ENCODE measurements at places on chromosomes 5 and 9.

- DNase-seq, result no peak
Observed at GRCh38 chr5:179241764-179242370, 103.4 kb downstream of the ADAMTS2 start.

GRCh38 chr5:59356813-59357380 is 536.6 kb downstream of the PDE4D start:
- no peak for DNase-seq

GRCh38 chr5:133698259-133698554 is 85.9 kb upstream of the FSTL4 start:
- no peak for DNase-seq

DNA sequence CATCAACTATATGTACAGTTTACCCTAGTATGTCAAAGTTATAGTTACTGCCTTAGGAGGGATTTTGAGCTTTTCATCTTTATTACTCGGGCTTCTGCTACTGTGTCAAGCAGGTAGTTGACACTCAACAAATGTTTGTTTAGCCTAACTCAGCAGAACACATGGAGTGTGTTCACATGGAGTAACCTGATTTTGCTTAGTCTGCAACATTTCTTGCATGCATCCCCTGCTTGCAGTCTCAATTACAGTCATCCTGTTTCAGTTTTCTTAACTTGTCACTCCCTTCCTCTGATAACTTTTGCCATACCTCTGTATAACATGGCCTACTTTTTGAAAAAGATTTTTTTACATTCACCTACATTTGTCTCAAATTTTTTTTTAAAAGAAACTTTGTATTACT is 135.5 kb downstream of the NMUR2 start:
- DNase-seq, result no peak

GRCh38 chr9:83957248-83957513 is 22.8 kb downstream of the HNRNPK start:
- no peak for DNase-seq

DNA sequence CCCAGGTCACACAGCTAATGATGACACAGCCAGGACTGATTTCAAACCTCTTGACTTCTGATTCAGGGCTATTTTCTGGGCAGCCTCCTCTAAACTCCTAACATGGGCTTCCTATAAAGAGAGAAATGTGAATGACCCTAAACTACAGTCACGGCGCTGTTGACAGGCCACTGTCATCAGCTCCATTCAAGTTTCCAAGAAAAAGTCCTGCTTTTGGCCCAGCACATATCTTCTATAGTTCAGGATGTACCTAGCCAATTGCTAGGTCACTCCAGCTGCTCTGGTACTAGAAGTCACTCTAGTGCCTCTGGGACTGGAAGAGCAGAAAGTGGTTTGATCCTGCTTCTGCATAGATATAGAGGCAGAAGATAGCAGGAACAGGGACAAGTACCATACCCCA is 64.9 kb upstream of the TARS1 start:
- no peak for DNase-seq

GRCh38 chr9:1978941-1979340 is 36.2 kb upstream of the SMARCA2 start:
- DNase-seq, result peak; percentile 36

GRCh38 chr5:39547553-39548154 is 122.9 kb upstream of the DAB2 start:
- DNase-seq, result no peak

GRCh38 chr9:134505032-134505431 is 136.6 kb upstream of the COL5A1 start:
- DNase-seq, result no peak

DNA sequence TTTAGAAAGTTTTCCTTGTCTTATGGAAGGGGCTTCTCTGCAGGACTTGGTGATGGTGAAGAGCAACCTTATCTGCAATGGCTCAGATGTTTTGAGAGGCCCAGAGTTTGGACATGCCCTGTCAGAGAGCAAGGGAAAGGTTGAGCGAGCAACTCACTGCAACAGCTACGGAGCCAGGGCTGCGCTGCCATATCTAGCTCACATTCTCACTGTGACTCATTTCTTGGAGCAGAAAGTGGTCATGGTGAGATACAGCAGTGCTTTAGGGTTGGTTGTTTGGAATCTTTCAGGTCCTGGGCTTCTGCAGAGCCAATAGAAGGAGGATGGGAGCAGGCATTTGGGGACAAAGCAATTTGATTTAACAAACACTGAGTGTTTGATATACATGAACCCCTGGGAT is 12.3 kb downstream of the GLRA1 start:
- no peak for DNase-seq

- DNase-seq, result no peak
Observed at GRCh38 chr9:128371630-128372117, 500 bp downstream of the URM1 start.

GRCh38 chr5:140214831-140215230 is 39.8 kb downstream of the CYSTM1 start:
- no peak for DNase-seq

- no peak for DNase-seq
Observed at GRCh38 chr5:55583578-55583977, 48.8 kb upstream of the PLPP1 start.

- no peak for DNase-seq
Observed at GRCh38 chr5:149614034-149614907, 33.0 kb downstream of the ARHGEF37 start.

GRCh38 chr5:73693573-73694061 is 67.6 kb downstream of the ARHGEF28 start:
- no peak for DNase-seq

- DNase-seq, result no peak
Observed at GRCh38 chr9:93543117-93543516, 33.3 kb upstream of the PHF2 start.

- DNase-seq, result no peak
Observed at GRCh38 chr5:93585041-93585766, 2.2 kb downstream of the NR2F1 start.

All from BJ (cell line).